Right ventricle myocardium superior (tissue), 1 donor: ENCODE measurements at places on chromosomes 3 and 15. TPM values are rescaled to one million over a fixed set of nuclear protein-coding genes. Genes with fewer than 3 reads are reported as not detected.

- DNase-seq = no peak
These were observed 26.8 kb upstream of the FAM107A start for GRCh38 chr3:58604031-58604430.

DNA sequence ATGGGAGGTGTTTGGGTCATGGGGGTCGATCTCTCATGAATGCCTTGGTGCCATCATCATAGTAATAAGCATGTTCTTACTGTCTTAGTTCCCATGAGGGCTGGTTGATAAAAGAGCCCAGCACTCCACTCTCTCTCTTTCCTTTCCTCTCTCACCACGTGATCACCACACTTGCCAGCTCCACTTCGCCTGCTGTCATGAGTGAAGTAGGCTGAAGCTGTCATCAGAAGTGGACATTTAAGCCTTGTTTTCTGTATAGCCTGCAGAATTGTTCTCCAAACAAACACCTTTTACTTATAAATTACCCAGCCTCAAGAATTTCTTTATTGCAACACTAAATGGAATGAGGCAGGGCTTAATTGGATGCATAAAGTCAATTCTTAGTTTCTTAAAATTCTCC, 6.1 kb downstream of the OR5H1 start:
- no peak for DNase-seq

The HYAL2 gene
- 33.8 TPM for total RNA-seq

GRCh38 chr3:89155811-89156210, 48.4 kb downstream of the EPHA3 start:
- DNase-seq = no peak

The KCNAB1 gene
- total RNA-seq = 3.0 TPM

The CCDC39 gene
- not detected for total RNA-seq
